ENCODE measurements at places on chromosomes 2 and 18. TPM values are rescaled to one million over a fixed set of nuclear protein-coding genes. Genes with fewer than 3 reads are reported as not detected.

The FAM237A gene
- total RNA-seq: not detected

DNA sequence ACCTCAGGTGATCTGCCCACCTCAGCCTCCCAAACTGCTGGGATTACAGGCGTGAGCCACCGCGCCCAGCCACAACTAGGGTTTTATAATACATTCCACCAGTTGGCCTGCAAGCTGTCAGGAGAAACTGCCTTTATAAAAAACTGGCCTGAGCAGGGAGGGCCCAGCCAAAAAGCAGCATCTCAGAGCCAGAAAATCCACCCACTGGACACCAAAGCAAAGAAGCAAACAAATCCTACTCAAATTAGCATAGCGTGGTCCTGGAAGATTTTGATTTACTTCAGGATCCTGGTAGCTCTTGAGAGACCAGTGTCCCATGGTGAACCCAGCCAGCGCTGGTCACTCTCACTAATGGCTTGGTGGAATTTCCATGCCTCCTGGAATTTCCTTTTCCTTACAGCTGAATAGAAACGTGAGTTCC is 60.0 kb upstream of the PXDN start:
- DNase-seq: no peak
- no peaks in the 10 kb centered on the region for H3K36me3 ChIP-seq
- H3K27ac ChIP-seq: no peak overlapping the region

GRCh38 chr2:172962824-172963223 is 112.8 kb upstream of the MAP3K20 start:
- peaks cover 29% of the 10 kb centered on the region for H3K4me1 ChIP-seq
- peak overlapping the region; percentile 51 for H3K27ac ChIP-seq
- peak; percentile 55 for DNase-seq
- H3K27me3 ChIP-seq: no peaks in the 10 kb centered on the region
- H3K4me3 ChIP-seq: no peak overlapping the region

The KLHL29 gene
- 2.0 TPM for total RNA-seq

DNA sequence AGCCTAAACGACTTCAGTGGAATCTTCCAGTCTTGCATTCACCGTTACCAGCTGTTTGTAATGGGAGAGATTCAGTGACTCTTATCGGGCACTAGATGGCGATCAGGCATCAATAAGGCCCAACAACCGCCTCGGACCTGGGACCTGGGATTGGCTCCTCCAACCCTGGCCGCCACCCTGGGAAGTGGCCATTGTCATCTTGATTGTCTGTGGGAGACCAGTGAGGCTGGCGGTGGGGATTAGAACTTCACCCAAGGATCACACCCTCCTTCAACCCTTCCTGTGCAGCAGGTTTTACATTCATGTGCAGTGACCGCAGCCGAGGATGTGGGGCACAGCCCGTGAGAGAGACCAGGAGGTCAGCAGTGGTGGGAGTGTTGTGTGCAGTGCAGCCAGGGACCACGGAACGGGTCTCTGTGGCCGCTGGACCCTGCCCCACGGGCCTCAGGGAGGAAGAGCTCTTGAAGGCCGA is 85.3 kb downstream of the SPP2 start:
- peak; percentile 72 for DNase-seq
- H3K36me3 ChIP-seq: no peaks in the 10 kb centered on the region
- H3K27me3 ChIP-seq: no peaks in the 10 kb centered on the region
- H3K27ac ChIP-seq: no peak overlapping the region
- H3K4me1 ChIP-seq: peaks cover 23% of the 10 kb centered on the region

- no peak overlapping the region for H3K27ac ChIP-seq
- no peaks in the 10 kb centered on the region for H3K36me3 ChIP-seq
- peaks cover 2% of the 10 kb centered on the region for H3K27me3 ChIP-seq
- DNase-seq: no peak
- no peaks in the 10 kb centered on the region for H3K4me1 ChIP-seq
- no peak overlapping the region for H3K4me3 ChIP-seq
Observed at GRCh38 chr2:35416391-35417140, 939.0 kb upstream of the CRIM1 start.

DNA sequence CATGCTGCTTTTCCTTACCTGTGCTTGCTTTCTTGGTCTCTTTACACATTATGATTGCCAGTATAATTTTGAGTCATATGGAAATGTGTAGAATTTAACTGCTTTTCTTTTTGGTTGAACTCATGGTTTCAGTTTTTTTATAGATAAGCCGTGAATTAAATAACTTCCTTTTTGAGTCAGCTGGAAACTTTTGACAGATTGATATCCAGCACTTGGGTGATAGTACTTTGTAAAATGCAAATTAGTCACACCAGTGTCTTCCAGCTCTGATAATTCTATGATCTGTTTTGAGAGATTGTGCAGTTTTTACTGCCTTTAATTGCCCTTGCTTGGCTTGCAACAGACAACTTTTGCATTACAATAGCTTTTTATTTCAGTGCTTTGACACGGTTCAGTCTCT is 86.4 kb downstream of the NCOA1 start:
- peak overlapping the region; percentile 79 for H3K27ac ChIP-seq
- DNase-seq: no peak
- H3K27me3 ChIP-seq: no peaks in the 10 kb centered on the region
- H3K4me1 ChIP-seq: peaks cover 76% of the 10 kb centered on the region
- peak overlapping the region; percentile 3 for H3K4me3 ChIP-seq

DNA sequence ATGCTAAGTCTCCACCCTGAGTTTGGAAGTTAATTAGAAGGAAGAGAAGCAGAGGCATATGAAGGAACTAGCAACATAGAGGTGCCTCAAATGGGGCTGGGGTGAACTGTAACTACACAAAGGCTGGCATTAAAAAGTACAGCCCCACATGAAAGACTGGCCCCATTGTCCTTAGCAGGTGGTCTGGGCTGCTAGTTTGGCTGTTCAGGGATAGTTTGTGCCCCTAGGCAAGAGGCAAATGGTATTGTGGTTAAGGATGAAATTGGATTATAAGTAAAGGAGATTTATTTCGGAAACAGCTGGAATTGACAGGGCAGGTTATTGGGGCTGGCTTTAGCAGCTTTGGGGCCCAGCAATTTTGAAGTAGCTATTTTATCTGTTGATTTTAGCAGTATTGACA is 365.7 kb upstream of the TNP1 start:
- no peak for DNase-seq
- H3K27me3 ChIP-seq: peaks cover 7% of the 10 kb centered on the region
- H3K4me1 ChIP-seq: peaks cover 24% of the 10 kb centered on the region
- H3K4me3 ChIP-seq: no peak overlapping the region
- H3K27ac ChIP-seq: no peak overlapping the region

DNA sequence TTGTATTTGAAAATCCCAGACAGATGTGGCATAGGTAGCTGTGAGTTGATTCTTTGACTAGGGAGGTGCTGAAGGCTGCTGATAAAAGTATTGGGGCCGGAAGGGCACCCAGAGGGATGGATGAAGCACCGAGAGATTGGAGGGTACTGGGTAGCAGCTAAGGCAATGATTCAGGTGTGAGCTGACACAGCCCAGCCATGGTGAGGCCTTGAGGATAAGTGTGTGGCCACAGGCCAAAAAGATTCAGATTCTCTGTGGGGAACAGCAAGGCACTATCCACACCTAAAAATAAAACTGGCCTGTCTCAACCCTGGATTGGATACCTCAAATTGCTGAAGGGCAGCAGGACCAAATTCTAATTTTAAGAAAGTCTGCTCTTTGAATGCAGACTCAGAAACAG is 35.2 kb downstream of the RDH14 start:
- no peaks in the 10 kb centered on the region for H3K27me3 ChIP-seq
- no peaks in the 10 kb centered on the region for H3K4me1 ChIP-seq
- H3K27ac ChIP-seq: no peak overlapping the region
- DNase-seq: no peak
- no peak overlapping the region for H3K4me3 ChIP-seq

GRCh38 chr2:235506997-235507615 is 13.3 kb downstream of the AGAP1 start:
- H3K27me3 ChIP-seq: peaks cover 31% of the 10 kb centered on the region
- H3K4me1 ChIP-seq: peaks cover under 1% of the 10 kb centered on the region
- no peak for DNase-seq
- no peaks in the 10 kb centered on the region for H3K36me3 ChIP-seq

DNA sequence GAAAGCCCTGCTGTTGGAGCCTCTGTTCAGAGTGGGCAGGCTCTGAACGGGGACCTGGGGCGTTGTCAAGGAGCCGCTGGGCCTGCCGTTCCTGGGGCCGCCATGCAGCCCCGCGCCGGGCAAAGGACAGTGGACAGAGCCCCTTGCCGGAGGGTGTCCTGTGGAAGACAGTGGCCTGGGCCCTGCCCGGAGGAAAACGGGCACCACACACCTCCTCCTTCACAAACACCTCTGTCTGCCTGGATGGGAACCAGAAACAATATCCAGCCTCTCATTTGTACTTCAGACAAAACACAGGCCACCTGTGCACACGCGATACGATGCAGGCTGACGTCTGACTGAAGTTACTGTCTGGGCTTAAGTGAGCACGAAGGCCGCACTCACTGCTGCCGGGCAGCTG is 233.7 kb downstream of the TWIST2 start:
- no peak overlapping the region for H3K4me3 ChIP-seq
- H3K36me3 ChIP-seq: peaks cover 7% of the 10 kb centered on the region
- no peaks in the 10 kb centered on the region for H3K27me3 ChIP-seq
- H3K27ac ChIP-seq: no peak overlapping the region
- no peaks in the 10 kb centered on the region for H3K4me1 ChIP-seq
- DNase-seq: no peak

DNA sequence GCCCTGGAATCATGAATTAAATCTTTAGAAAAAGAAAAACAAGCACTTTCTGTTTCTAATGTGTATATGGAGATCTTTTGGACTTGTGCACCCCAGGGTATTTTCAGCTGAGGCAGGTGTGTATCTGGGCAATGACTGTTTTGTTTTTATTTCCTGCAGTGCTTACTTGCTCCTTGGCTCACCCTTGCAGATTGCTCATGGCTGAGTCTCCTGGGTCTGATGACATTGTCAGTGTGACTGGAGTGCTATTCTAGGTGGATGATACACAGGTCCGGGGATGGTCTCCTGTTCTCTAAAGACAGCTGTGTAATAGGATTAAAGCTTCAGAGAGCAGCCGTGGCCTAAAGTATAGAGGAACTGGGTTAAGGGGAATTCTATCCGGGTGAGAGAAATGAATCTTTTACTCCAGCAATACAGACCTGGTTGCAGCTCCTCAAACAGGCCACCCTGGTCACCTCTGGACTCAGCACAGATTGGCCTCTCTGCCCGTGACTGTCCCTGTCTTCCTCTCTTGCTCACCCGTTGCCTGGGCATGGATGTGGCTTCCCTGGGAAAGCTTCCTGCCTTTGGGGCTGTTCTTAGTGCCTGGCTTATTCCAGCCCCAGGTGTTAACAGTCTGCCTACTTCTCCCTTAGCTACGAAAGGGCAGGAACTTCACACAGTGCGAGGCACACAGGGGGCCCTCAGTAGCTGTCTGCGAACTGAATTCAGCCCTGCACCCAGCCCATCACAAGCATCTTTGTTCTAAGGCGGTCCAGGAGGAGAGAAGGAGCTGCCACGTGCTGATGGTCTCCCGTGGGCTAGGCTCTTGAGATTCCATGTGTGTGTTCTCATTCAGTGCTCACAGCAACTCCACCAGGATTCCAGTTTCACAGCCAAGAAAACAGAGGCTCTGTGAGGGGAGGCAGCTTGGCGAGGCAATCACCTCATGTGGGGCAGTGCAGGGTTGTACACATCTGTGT is 84.3 kb downstream of the ACOXL start:
- H3K27me3 ChIP-seq: peaks cover 39% of the 10 kb centered on the region
- DNase-seq: no peak
- H3K27ac ChIP-seq: no peak overlapping the region
- no peaks in the 10 kb centered on the region for H3K36me3 ChIP-seq
- no peak overlapping the region for H3K4me3 ChIP-seq

- no peak overlapping the region for H3K4me3 ChIP-seq
- H3K27ac ChIP-seq: no peak overlapping the region
- no peaks in the 10 kb centered on the region for H3K4me1 ChIP-seq
Observed at GRCh38 chr2:72133721-72134407, 13.8 kb downstream of the CYP26B1 start.

GRCh38 chr18:76727589-76727988 is 94.8 kb upstream of the ZNF236 start:
- H3K27me3 ChIP-seq: peaks cover 7% of the 10 kb centered on the region
- H3K27ac ChIP-seq: no peak overlapping the region

GRCh38 chr18:61085036-61085435 is 248.2 kb upstream of the CDH20 start:
- no peak for DNase-seq
- no peaks in the 10 kb centered on the region for H3K27me3 ChIP-seq
- H3K27ac ChIP-seq: no peak overlapping the region
- no peaks in the 10 kb centered on the region for H3K36me3 ChIP-seq
- H3K4me1 ChIP-seq: no peaks in the 10 kb centered on the region

- peaks cover 7% of the 10 kb centered on the region for H3K4me1 ChIP-seq
- H3K4me3 ChIP-seq: no peak overlapping the region
- no peak for DNase-seq
Observed at GRCh38 chr2:209696836-209697711, 74.6 kb upstream of the UNC80 start.

GRCh38 chr2:179443180-179443579 is 178.5 kb upstream of the SESTD1 start:
- H3K27me3 ChIP-seq: peaks cover 13% of the 10 kb centered on the region
- no peak overlapping the region for H3K4me3 ChIP-seq
- no peak overlapping the region for H3K27ac ChIP-seq
- DNase-seq: no peak
- no peaks in the 10 kb centered on the region for H3K4me1 ChIP-seq

- H3K36me3 ChIP-seq: no peaks in the 10 kb centered on the region
- no peak overlapping the region for H3K4me3 ChIP-seq
- no peak overlapping the region for H3K27ac ChIP-seq
- H3K4me1 ChIP-seq: no peaks in the 10 kb centered on the region
- H3K27me3 ChIP-seq: no peaks in the 10 kb centered on the region
Observed at GRCh38 chr18:44214396-44214795, 466.3 kb upstream of the SETBP1 start.

DNA sequence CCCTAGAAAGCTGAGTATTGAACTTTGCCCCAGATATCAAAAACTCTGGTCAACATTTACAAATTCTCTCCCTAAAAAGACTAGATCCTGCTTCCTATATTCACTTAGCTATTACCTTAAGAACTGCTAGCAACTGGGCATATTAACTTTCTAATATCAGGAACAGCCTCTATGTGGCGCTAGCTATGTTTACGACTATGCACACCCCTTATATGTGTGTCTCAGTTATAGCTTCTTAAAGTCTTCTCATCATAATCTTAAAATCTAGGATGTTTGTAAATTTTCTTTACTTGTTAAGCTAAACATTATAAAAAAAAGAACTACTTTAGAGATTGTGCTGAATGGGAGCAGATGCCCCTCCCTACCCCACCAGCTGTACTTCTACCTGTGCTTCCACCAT is 1.7 kb upstream of the STAMBP start:
- H3K4me3 ChIP-seq: peak overlapping the region; percentile 1
- H3K4me1 ChIP-seq: peaks cover 53% of the 10 kb centered on the region
- DNase-seq: no peak
- H3K27me3 ChIP-seq: no peaks in the 10 kb centered on the region
- peaks cover 17% of the 10 kb centered on the region for H3K36me3 ChIP-seq

Data from activated CD4-positive, alpha-beta T cell treated with anti-CD3 and anti-CD28 coated beads for 36 hours (primary cell).